ENCODE measurements at places on chromosomes 2 and 18. TPM values are rescaled to one million over a fixed set of nuclear protein-coding genes. Genes with fewer than 3 reads are reported as not detected.

Gene COL3A1
- total RNA-seq, result 72.7 TPM

Gene DYSF
- total RNA-seq, result 57.8 TPM

Gene NCOA1
- total RNA-seq, result 31.0 TPM

Gene PRKAG3
- not detected for total RNA-seq

Gene ALPI
- total RNA-seq, result not detected

Measured in Right ventricle myocardium inferior (tissue), 1 donor.